Activated T-cell treated with anti-CD3 and anti-CD28 coated beads for 1 hour (primary cell): ENCODE measurements at places on chromosomes 1 and 21.

GRCh38 chr1:201707027-201707426 is 121.9 kb upstream of the IPO9 start:
- DNase-seq, result no peak

DNA sequence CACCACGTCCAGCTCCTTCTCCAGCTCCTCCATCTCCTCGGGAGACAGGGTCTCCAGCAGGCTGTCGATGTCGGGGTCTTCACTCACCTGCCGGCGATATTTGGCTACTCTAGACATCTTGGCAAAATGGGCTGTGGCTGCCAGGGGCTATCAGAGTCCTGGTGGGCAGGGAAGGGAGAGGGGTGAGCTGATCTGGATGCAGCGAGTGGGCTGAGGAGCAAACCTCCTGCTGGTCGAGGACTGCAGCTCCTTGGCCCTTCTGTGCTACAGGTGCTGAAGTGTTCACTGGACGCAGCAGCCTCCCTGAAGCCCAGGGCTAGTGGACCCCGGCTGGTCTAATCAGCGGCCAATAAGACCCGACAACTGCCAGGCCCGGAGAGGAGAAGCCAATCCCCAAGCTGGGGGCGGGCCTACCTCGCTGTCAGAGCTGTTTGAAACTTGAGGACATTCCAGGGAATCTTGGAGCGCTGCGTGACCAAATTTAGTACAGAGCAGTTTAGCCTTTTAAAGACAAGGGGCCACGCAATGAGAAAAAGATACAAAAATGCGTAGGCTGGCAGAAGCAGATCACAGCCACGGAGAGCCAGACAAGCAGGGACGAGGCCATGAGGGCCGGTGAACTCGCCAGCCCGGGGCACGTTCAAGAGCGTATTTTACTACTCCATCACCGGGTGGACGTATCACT is at the start of gene LMOD1:
TSS of gene LMOD1 (minus strand) at position 325 of the 685 bp plus-strand sequence. CDS start at position 117, 208 bp downstream.
- DNase-seq, result no peak

DNA sequence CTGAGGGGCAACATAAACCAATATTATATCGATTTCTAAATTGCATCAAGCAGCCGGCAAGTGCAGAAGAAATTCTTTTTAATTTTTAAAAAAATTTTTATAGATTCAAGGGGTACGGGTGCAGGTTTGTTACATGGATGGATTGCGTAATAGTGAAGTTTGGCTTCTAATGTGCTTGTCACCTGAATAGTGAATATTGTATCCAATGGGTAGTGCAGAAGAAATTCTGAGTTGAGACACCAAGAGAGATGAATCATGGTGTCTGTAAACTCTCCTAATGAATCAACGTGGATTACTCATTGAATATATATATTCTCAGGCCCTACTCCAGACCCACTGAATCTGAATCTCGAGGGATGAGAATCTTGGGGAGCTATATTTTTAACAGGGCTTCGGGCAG is 253.7 kb upstream of the FOXD3 start:
- DNase-seq, result no peak

DNA sequence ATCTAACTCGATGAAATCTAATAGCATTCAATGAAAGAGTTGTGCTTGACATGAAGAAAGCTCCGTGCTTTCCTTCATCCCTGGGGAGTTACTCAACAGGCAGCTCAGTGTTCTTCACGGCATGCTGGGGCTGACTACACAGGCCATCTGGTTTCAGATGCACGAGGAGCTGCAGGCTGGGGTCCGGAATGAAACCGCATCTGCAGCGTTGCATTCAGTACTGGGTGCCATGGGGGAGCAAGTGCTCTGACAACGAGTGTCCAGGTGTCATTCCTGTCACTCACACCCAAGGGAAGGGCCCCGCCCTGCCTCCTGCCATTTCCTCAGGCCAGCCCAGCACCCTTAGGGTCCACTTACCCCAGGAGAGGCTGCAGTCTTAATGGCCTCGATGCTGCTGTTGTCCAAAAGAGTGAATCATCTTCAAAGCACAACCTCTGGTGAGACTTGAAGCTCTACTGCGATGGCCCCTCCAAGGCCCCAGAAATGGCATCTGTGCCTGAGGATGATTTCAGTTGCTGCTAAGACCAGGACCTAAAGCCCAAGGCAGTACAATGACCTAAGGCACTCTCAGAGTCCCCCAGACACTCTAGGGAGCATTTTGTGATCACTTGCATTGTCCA is 61.4 kb downstream of the STUM start:
- no peak for DNase-seq

DNA sequence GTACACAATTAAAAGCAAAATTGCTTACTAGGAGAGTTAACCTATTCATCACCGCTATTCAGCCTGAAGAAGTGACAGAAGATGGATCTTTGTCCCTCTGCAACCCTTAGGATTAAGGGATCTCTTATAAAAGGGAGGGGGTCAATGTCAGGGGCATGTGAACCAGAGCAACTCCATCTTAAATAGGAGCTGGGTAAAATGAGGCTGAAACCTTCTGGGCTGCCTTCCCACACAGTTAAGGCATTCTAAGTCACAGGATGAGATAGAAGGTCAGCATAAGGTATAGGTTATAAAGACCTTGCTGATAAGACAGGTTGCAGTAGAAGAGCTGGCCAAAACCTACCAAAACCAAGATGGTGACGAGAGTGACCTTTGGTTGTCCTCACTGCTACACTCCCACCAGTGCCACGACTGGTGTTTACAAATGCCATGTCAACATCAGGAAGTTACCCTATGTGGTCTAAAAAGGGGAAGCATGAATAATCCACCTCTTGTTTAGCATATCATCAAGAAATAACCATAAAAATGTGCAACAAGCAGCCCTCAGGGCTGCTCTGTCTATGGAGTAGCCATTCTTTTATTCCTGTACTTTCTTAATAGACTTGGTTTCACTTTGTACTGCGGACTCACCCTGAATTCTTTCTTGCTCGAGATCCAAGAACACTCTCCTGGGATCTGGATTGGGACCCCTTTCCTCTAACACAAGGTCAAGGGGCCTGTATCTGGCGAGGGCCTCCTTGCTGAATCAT is 35.3 kb upstream of the NEK2 start:
- DNase-seq, result no peak

- DNase-seq, result peak; percentile 30
Measured at GRCh38 chr1:15417059-15417934, 7.6 kb downstream of the EFHD2 start.

- no peak for DNase-seq
Measured at GRCh38 chr1:193242000-193242399, 55.6 kb upstream of the B3GALT2 start.

GRCh38 chr1:29258976-29259801 is 22.9 kb downstream of the PTPRU start:
- DNase-seq, result no peak

GRCh38 chr1:207789792-207790787 is 38.2 kb downstream of the CD46 start:
- DNase-seq, result no peak
